ENCODE measurements at places on chromosomes 4 and X. TPM values are rescaled to one million over a fixed set of nuclear protein-coding genes. Genes with fewer than 3 reads are reported as not detected.

DNA sequence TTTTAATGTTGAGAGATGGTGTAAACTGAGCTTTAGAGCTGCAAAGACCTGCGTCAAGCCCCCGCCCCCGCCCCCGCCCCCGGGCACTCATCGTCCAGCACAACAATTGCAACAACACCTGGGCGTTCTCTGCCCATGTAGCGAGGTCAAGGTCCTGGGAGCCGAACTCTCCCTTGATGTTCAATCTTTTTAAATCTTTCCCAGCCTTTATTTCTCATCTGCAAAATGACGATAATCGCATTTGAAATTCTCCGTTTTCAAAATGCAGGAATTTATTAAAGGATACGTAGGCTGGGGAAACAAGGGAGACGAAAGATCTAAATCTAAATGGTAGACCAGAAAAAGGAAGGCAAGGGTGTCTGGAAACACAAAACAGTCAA, 648 bp upstream of the MSMO1 start:
- no peak for DNase-seq

GRCh38 chr4:186148336-186148975, 42.9 kb upstream of the CYP4V2 start:
- no peak for DNase-seq

The KCTD8 gene
- total RNA-seq: not detected

The BANK1 gene
- total RNA-seq: not detected

DNA sequence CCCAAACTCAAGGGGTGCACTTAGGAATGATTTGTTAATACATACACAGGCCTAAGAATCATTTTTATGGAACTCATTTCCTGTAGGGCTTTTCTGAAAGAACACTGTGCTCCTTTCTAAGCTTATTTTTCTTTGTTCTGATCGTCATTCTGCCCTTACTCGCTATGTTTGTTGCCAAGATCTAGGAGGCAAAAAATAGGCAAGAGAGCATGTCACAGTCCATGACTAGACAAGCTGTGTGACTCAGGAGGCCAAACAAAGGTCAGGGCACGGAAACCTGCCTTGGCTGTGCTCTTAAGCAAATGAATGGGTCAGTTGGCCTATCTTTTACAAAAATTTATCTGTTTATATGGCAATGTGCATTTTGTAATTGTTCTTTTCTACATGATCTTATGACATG, 42.5 kb upstream of the C1GALT1C1 start:
- DNase-seq: no peak

The RNF175 gene
- 0.91 TPM for total RNA-seq

All from activated naive CD4-positive, alpha-beta T cell treated with anti-CD3 and anti-CD28 coated beads, Interleukin-2, amount 50 U/mL, for 72 hours (primary cell).